Epithelial cell of umbilical artery (primary cell): ENCODE measurements at places on chromosomes 11 and 22. TPM values are rescaled to one million over a fixed set of nuclear protein-coding genes. Genes with fewer than 3 reads are reported as not detected.

The DGCR6 gene
- 1.9 and 2.4 TPM in 2 replicates for total RNA-seq

The RASD2 gene
- total RNA-seq: not detected in 2 replicates

The OR8I2 gene
- total RNA-seq: not detected in 2 replicates

The F2 gene
- not detected in 2 replicates for total RNA-seq

The PNPLA3 gene
- 3.9 and 4.4 TPM in 2 replicates for total RNA-seq

The MS4A15 gene
- total RNA-seq: not detected in 2 replicates

The RFPL1 gene
- not detected in 2 replicates for total RNA-seq

The CXCR5 gene
- not detected in 2 replicates for total RNA-seq

The ASCL2 gene
- total RNA-seq: not detected in 2 replicates

The RRAS2 gene
- 99.1 and 178 TPM in 2 replicates for total RNA-seq

The TRIM64C gene
- not detected in 2 replicates for total RNA-seq

The POU2AF2 gene
- total RNA-seq: not detected in 2 replicates

The LMO2 gene
- 27.0 and 42.7 TPM in 2 replicates for total RNA-seq

The DEUP1 gene
- not detected in 2 replicates for total RNA-seq

The SCGB1D2 gene
- not detected in 2 replicates for total RNA-seq

The GRIK4 gene
- total RNA-seq: 0.32 TPM in 1 of 2 replicates, not detected in the other

The TESMIN gene
- 0.46 and 2.3 TPM in 2 replicates for total RNA-seq

The CARNS1 gene
- 0.15 and 0.32 TPM in 2 replicates for total RNA-seq

The MS4A12 gene
- not detected in 2 replicates for total RNA-seq

The MIOX gene
- total RNA-seq: not detected in 2 replicates

The TRIM49D2 gene
- not detected in 2 replicates for total RNA-seq

The CCDC87 gene
- under 0.01 and 0.15 TPM in 2 replicates for total RNA-seq

The OR2D2 gene
- 0.15 and 0.32 TPM in 2 replicates for total RNA-seq

The MMP7 gene
- total RNA-seq: 0.30 and 0.97 TPM in 2 replicates

The SEPTIN3 gene
- 0.15 TPM in 1 of 2 replicates, not detected in the other for total RNA-seq

The TSSK2 gene
- not detected in 2 replicates for total RNA-seq

The PATE4 gene
- not detected in 2 replicates for total RNA-seq

The SYT8 gene
- not detected in 2 replicates for total RNA-seq

The IGHMBP2 gene
- total RNA-seq: 7.8 and 11.4 TPM in 2 replicates

The NAALADL1 gene
- total RNA-seq: 5.5 and 9.7 TPM in 2 replicates

The FAM76B gene
- total RNA-seq: 16.9 and 22.5 TPM in 2 replicates

The CBLIF gene
- total RNA-seq: not detected in 2 replicates

The ZNRF3 gene
- 2.7 and 3.6 TPM in 2 replicates for total RNA-seq

The TOLLIP gene
- 14.9 and 22.2 TPM in 2 replicates for total RNA-seq

The PATE2 gene
- 0.32 TPM in 1 of 2 replicates, not detected in the other for total RNA-seq

The OR2AG1 gene
- total RNA-seq: not detected in 2 replicates

The SLC43A3 gene
- 75.7 and 82.2 TPM in 2 replicates for total RNA-seq

The MAJIN gene
- total RNA-seq: not detected in 2 replicates

The MS4A4A gene
- total RNA-seq: not detected in 2 replicates

The SCO2 gene
- total RNA-seq: 2.9 and 4.9 TPM in 2 replicates

The MYO7A gene
- 0.65 and 0.76 TPM in 2 replicates for total RNA-seq

The ELMOD1 gene
- under 0.01 and 0.30 TPM in 2 replicates for total RNA-seq

The PKDREJ gene
- not detected in 2 replicates for total RNA-seq

The CASP5 gene
- total RNA-seq: not detected in 2 replicates

The CSNK2A3 gene
- 1.5 and 1.9 TPM in 2 replicates for total RNA-seq

The NXPE2 gene
- 0.15 TPM in 1 of 2 replicates, not detected in the other for total RNA-seq

The MOGAT2 gene
- not detected in 2 replicates for total RNA-seq

The MTFP1 gene
- 62.7 and 76.9 TPM in 2 replicates for total RNA-seq

The IGSF22 gene
- not detected in 2 replicates for total RNA-seq

The ACTN3 gene
- under 0.01 and 0.30 TPM in 2 replicates for total RNA-seq

The RFPL2 gene
- total RNA-seq: 0.32 TPM in 1 of 2 replicates, not detected in the other

The PLAAT5 gene
- not detected in 2 replicates for total RNA-seq

The GRAMD1B gene
- 2.3 and 4.1 TPM in 2 replicates for total RNA-seq

The ACRV1 gene
- total RNA-seq: not detected in 2 replicates

The BTG4 gene
- not detected in 2 replicates for total RNA-seq

The FAM227A gene
- total RNA-seq: 2.9 and 4.6 TPM in 2 replicates
